ENCODE measurements at places on chromosomes 1 and 21.

DNA sequence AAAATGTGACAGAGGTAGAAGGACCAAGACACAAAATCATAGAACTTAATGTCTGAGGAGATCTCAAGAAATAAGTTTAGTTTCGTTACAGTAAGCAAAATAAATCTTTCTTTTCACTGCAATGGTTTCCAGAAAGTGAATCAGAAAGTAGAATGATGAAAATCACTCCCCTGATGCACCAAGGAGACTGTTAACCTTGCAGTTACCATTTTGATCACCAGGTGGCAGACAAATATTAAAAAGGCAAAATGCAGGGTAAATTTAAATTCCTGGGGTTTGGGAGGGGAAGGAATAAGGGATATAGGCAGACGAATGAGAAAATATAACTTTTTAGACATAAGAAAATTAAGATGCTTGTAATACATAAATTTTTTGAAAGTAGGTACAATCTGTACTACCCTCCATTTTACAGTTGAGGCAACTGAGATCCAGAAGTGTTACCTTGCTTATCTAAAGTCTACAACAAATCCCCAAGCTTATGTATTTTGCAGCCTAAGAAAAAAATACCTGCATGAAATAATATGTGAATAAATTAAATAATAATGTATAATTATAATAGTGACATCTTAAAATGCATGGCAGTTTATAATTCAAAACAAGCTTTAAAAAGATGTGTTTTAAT lies 253.2 kb downstream of the CRB1 start:
- peak; percentile 62 for DNase-seq

DNA sequence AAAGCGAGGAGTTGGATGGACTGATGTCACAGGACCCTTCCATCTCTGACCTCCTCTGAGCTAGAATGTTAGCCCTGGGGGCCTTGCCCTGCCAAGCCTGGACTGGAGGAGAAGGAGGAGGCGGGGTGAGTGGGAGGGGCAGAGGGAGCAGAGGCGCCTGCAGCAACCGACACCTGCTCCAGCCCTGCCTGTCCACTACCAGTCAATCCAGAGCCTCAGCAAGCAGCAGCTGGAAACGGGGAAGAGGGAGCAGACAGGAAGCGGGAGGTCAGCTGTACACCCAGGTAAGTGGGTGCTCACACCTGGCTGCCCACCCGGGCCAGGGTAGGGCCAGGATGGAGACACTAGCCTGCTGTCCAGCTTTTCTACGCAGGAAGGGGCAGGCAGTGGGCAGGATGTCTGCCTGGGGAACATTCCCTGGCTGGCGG lies at the start of gene IGFN1:
TSS of gene IGFN1 (plus strand) at position 201 of the 428 bp plus-strand sequence. CDS start 2,470 bp downstream, outside the sequence.
- DNase-seq: no peak

- no peak for DNase-seq
Measured at GRCh38 chr1:175169286-175170018, 23.1 kb downstream of the KIAA0040 start.

GRCh38 chr1:104291156-104291555 lies 541.5 kb downstream of the AMY1C start:
- no peak for DNase-seq

DNA sequence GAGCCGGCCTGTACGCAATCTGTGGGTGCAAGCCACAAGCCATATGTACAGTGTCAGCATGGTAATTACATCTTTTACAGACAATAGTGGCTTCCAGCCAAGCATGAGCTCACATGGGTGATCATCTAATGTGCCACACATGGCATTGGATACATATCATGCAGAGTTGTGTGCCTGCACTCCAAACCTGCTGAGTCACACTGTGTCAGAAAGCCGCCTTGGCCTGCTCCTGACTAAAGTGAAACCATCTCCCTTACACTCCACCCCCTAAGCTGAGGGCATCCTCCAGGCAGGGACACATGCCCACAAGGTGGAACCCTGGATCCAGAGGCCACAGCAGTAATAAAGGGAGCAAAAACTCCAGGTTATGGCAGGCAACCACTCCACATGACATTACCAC lies 72.5 kb downstream of the KCNT2 start:
- peak; percentile 62 for DNase-seq

GRCh38 chr1:109644670-109645069 lies 11.2 kb upstream of the GSTM4 start:
- DNase-seq: no peak

- no peak for DNase-seq
Measured at GRCh38 chr1:150474869-150475268, 12.3 kb upstream of the TARS2 start.

GRCh38 chr1:221667504-221667903 lies 74.4 kb downstream of the DUSP10 start:
- no peak for DNase-seq

DNA sequence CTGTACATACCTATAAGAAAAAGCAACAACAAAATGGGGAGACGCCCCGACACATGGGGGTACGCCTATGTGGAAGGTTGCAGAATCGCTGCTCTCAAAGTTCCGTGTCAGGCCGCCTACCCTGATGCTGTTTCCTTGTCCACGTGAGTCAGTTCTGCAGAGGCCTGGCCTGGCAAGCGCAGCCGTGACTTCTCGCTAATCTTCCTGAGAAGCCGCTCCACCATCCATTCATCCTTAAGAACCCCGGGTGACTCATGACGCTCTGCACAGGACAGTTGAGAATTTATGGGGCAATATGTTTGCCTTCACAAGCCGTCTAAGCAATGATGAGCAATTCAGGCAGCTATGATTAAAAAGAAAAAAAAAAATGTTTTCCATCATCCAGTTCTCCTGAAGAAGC lies 122.3 kb upstream of the TMPRSS2 start:
- DNase-seq: no peak

- DNase-seq: no peak
Measured at GRCh38 chr1:199843861-199844260, 183.6 kb upstream of the NR5A2 start.

DNA sequence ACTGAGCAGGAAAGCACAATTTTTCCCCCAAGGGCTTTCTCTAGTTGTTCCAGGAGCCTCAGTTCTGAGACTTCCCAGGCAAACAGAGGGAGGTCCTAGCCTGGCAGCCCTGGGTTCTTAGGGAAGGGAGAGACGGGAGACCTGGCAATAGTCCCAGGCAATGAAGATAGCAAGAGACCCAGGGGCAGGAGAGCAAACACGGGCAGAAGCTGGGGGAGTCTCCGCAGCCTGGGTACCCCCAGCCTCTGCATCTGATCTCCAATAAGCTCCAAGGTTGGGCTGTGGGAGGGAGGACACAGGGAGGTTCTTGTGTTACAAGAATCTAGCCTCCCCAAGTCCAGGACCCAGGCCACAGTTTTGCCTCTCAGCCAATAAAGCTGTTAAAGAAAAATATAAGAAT lies 2.4 kb downstream of the BLACAT1 start:
- no peak for DNase-seq

DNA sequence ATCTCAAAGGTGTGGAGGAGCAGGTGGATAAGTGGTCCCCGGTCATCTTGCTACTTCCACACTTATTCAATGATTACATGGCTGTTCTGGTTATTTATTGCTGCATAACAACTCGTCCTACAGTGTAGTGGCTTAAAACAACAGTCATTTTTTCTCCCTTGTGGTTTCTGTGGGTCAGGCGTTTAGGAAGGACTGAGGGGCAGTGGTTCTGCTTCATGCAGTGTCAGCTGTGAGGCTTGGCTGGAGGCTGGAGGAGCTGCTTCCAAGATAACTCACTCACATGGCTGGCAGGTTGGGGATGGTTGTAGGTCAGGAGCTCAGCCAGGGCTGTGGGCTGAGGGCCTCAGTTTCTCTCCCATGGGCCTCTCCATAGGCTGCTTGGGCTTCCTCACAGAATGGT lies 5.9 kb upstream of the SLC6A17 start:
- no peak for DNase-seq

DNA sequence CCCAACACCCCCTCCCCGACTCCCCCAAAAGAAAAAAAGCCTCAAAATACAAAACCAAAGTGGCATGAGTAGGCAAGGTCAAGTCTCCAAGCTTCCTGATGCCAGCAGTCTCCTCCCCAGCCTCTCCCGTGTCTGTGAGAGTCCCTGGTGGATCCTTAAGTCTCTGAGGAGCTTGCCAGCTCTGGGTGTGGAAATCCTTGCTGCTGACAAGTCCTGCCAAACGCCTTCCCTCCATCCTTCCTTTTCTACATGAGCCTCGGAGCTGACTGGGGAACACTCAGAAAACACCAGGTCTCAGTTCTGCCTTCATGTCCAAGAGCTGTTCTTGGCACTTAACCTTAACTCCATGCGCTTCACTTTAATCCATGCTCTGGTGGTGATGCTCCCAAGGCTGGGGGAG lies 3.7 kb upstream of the ETV3L start:
- DNase-seq: no peak

GRCh38 chr1:69940816-69941215 lies 264.6 kb downstream of the LRRC40 start:
- no peak for DNase-seq

- DNase-seq: no peak
Measured at GRCh38 chr1:187433598-187433997, 604.8 kb downstream of the PLA2G4A start.

DNA sequence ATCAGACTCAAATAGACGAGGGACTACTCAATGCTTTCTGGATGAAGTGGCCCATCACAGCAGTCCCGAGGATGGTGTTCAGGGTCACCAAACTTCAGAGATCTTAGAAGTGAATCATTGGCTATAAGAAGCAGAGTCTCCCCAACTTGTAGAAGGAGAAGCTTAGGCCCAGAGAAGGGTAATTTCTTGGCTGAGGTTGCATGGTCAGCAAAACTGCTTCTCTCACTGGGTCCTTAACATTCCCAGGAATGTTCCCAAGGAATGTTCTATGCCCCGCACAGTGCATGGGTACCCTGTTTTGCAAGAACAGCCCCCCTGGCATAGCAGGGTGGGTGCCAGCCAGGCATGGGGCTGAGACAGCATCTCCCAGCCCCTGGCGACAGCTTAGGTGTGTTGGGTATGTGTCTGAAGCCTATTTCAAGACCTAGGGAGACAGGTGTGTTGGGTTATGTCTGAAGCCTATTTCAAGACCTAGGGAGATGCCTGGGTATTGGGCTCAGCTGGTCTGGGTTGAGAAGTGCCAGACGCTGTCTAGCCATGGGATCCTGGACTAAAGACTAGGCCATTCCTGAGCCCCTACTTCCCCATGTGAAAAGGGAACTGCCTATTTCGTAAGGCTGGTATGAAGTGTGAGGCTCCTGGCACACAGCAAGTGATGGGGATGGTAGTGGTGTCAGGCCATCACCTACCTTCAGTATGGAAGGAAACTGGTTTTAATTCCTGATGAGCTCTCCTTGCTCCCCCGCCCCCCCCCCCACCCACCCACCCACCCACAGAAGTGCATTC lies 26.1 kb downstream of the PADI6 start:
- DNase-seq: no peak

GRCh38 chr1:156638189-156638985 lies 3.5 kb upstream of the BCAN start:
- no peak for DNase-seq

DNA sequence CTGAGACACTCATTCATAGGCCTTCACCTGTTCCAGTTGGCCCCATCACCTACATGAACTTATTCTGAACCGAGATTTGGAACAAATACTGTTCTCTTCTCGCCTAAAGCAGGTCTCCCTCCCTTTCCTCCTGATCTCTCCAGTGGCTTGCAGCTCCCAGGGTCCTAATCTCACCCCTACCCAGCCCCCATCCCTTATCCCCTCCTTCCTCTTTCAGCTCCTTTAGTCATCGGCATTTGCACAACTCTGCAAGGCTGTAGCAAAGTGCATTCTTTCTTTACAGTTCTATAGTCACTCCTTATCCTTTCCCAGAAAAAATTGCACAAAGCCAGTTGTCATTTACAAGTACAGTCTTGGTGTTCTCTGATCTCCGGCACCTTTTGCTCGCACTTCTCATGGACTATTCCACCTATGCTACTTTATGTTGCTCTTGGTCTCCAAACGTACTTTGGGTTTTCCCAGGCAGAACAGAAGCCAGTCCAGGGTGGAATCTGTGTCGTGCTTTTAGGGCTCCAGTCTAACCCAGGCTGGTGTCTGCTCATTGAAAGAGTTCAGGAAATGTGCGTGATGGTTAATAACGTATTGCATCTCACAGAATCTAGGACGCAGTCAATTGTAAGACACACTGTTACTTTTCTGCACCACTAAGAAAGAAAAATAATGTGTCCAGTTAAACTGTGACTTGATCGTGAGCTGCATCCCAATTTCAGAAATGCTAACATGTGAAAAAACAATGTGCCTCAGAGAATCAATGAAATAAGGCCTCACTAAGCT lies 965 bp downstream of the ABCA4 start:
- no peak for DNase-seq

GRCh38 chr21:35316456-35316855 lies 267.4 kb upstream of the RUNX1 start:
- no peak for DNase-seq

DNA sequence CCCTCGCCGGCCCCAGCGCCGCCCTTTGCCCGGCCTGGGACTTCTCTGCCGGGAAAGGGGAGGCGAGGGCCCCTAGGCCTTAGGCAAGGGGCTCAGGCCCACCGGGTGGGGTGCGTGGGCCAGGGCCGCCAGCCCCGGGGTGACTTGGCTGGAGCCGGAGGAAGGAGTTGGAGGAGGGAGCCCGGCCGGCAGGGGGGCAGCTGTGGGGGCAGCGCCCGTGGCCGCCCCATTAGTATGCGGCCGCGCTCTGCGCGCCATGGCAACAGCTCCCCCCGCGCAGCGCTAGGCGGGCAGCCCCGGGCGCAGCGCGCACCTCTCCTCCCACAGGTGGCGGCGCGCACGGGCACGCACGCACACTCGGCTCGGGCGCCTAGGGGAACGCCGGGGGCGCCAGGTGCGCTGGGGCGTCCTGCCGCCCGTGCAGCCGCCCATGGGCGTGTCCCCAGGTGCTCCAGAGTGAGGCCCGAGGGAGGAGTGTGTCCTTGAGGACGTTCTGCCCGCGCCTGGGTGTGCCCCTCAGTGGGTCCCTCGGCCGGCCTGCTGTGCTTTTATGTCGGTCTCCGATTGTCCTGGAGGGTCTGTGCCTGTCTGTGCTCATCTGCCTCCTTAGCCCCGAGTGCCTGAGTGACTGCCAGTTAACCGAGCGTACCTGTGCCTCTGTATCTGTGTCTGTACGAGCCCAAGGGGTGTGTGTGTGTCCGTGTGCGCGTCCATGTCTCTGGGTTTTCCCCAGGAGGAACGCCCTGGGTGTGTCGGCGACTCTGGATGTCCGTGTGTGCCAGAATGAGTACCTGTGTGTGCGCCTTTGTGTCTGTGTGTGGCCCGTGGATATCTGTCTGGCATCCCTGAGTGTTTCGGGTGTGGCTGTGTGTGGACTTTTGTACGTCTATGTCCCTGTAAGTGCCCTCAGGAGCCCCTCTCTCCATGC lies 38.2 kb upstream of the WASF2 start:
- DNase-seq: peak; percentile 91

GRCh38 chr1:227543283-227544066 lies 19.9 kb upstream of the ZNF678 start:
- DNase-seq: no peak

GRCh38 chr1:224544346-224545110 lies 71.6 kb upstream of the CNIH3 start:
- no peak for DNase-seq

GRCh38 chr21:40622531-40622930 lies 224.4 kb downstream of the DSCAM start:
- DNase-seq: peak; percentile 62

- DNase-seq: no peak
Measured at GRCh38 chr1:156153362-156153761, at the start of gene SEMA4A. Gene SEMA4A (plus strand): TSS chr1:156153585. CDS start chr1:156154579, 994 bp downstream.
